ENCODE measurements at places on chromosomes 7 and 10.
A peak's percentile ranks its signal among the peaks of the same experiment; 100 is the strongest.

- DNase-seq = no peak
Observed at GRCh38 chr7:151415375-151416105, 5.7 kb upstream of the WDR86 start.

DNA sequence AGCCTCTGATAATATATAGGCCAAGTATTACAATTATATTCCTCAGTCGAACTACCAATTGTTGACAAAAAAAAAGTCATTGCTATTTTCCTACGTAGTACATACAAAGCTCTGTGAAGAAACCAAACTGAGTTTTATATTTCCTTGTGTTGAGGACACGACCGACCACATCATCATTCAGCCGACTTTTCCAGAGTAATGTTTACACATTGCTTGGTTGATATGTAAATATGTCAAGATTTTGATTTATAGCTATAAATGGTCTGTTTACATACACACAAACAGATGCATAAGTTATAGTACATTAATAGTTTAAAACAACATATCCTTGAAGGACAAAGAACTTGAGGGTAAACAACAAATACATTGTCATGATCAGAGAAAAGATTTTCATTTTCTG lies 121.5 kb downstream of the CRPPA start:
- DNase-seq = no peak

GRCh38 chr7:136997735-136998134 lies 129.3 kb downstream of the CHRM2 start:
- DNase-seq = no peak

- DNase-seq = no peak
Observed at GRCh38 chr10:6563731-6564130, 16.3 kb downstream of the PRKCQ start.

GRCh38 chr10:70331486-70332268 lies 47.9 kb upstream of the NPFFR1 start:
- DNase-seq = peak; percentile 85

DNA sequence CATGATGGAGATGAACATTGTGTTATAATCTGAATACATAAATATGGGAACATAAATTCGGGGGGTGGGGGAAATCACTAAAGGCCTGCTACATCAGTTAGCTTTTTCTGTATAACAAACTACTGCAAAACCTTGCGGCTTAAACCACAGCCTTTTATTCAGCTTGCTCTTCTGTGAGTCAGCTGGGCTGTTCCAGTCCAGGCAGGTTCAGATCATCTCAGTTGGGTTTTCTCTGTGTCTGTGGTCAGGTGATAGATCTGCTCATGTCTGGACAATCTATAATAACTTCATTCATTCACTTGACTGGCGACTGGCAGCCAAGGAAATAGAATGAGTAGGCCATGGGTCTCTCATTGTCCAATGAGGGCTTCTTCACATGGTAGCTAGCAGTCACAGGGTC lies 23.5 kb downstream of the HTR7 start:
- DNase-seq = no peak

DNA sequence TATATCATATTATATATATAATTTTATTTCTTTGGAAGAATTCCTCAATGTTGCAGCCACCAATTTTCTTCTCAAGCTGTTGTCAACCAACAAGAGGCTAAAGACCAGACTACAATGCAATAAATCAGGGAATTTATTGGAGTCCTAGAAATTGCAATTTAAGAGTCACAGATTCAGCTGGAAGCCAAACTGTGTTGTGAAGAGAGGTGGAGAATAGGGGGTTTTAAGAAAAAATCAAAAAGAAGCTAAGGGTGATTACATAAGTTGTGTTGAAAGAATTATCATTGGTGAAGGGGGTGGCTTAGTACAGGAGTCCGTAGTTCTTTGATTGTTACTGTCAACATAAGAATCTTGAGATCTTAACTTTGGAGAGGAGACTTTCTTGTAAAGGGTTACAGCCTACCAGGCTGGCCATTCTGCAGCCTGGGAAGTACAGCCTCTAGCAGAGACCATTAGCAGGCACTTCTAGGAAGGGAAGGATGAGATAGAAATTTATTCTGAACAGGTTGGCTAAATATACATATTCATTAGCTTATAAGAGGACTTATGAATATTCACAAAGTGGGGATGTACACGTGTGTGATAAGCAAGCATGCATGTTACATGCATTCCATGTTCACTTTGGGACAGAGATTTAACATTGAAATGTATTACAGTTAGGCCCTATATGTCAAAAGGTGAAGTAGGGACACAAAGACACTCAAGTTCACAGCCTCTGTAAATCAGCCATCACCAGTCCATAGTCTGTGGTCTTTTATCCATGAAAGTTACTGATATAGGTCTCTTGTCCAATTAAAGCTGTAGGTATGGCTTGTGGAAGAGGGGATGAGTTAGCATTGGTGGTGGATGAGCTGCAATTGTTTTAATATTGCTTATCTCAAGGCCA lies 8.3 kb upstream of the TMEM168 start:
- no peak for DNase-seq

DNA sequence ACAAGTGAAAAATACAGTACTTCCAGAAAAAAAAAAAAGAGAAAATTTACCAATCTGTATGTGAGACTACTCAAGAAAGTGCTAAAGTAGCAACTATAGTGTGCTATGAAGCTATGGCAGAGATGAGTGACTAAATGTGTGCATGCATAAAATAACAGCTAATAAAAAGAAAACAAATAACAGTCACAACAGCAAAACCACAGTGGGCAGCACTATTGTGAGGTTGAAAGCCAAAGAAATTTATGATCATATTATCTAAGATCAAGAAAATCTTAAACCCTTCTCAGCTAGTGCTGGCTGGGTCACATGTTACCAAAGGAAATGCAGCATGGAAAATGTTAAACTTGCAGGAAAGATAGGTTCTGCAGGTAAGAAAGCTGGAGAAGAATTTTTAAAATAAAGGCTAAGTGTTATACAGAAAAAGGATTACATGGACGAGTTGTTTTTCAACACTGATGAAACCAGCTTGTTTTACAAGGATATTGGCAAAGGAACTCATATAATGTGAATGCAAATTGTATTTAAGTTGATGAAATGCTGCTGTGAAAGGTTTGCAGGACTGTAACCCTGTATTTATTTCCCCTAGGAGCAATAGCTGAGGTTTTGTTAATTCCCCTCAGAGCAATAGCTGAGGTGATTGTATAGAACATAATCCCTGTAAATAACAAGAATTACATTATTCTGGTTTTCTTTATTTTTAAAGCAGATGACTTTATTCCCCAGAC lies 15.6 kb upstream of the OR2A5 start:
- DNase-seq = no peak

DNA sequence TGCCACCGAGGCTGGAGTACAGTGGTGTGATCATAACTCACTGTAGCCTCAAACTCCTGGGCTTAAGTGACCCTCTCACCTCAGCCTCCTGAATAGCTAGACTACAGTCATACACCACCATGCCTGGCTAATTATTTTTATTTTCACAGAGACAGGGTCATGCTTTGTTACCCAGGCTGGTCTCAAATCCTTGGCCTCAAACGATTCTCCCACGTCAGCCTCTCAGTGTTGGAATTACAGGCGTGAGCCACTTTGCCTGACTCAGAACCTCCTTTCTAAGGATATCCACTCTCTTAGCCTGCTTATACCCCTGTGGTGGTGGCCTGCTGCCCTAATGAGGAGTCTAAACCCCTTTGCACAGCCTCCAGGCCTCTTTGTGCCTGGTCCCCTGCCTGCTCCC lies 4.2 kb upstream of the IGFBP1 start:
- no peak for DNase-seq

DNA sequence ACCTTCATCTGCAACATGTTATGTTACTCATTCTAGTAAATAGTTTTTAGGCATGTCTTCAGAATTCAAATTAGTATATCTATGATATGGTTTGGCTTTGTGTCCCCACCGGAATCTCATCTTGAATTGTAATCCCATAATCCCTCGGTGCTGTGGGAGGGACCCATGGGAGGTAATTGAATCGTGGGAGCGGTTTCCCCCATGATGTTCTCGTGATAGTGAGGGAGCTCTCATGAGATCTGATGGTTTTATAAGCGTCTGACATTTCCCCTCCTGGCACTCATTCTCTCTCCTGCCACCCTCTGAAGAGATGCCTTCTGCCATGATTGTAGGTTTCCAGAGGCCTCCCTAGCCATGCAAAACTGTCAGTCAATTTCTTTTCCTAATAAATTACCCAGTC lies 20.4 kb upstream of the GPR37 start:
- no peak for DNase-seq

Measured in AG09319 (cell line).